ENCODE measurements at places on chromosomes 2 and 18.

- no peak for DNase-seq
Observed at GRCh38 chr2:170737821-170738220, 22.7 kb downstream of the SP5 start.

DNA sequence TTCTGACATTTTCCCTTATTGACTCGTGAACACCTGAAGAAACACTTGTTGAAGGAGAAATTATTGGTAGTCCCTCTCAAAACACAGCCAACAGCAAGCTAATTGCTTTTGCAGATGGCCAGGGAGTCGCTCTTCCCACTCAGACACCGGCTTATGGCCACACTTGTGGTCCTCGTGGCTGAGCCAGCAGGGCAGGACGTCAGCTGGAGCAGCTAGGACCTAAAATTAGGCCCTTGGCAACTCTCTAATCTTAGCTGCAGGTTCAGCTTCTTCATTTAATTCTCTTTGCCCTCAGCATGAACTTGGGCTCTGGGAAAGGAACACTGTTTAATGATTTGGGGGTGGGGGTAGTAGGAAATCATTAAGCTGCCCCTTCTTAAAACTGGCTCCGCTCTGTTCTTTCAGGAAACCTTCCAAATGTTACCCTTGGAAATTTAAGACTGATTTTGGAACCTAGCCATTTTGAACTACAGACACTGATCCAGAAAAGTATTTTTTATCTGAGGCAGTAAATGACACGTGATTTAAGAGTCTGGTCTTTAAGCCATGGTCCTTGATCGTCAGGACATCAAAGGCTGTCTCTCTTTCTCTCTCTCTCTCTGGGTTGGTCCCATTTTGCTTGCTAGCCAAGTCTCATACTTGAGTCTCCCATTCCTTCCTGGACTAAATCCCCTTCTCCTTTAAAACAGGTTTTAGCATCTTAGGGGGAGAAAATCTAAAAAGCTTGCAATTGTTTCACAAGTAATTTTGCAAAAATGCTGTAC, 77.5 kb downstream of the CDK15 start:
- DNase-seq: no peak

DNA sequence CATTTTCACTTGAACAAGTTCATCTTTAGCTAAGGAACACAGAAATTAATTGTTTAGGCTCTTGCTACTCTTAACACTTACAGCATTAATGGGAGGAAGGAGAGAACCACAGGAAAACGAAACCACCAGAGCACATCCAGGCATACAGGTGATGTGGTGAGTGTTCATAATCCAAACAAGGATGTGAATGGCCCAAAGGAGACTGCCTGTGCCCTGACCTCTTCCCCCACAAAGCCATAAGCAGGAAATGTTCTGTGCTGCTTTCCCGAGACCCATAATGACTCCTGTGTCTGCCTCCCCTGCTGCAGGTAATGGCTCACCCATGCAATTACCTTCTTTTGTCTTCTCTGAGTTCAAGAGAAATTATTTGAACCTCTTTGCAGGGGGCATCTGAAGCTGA, 295.9 kb upstream of the LINC00305 start:
- DNase-seq: no peak

DNA sequence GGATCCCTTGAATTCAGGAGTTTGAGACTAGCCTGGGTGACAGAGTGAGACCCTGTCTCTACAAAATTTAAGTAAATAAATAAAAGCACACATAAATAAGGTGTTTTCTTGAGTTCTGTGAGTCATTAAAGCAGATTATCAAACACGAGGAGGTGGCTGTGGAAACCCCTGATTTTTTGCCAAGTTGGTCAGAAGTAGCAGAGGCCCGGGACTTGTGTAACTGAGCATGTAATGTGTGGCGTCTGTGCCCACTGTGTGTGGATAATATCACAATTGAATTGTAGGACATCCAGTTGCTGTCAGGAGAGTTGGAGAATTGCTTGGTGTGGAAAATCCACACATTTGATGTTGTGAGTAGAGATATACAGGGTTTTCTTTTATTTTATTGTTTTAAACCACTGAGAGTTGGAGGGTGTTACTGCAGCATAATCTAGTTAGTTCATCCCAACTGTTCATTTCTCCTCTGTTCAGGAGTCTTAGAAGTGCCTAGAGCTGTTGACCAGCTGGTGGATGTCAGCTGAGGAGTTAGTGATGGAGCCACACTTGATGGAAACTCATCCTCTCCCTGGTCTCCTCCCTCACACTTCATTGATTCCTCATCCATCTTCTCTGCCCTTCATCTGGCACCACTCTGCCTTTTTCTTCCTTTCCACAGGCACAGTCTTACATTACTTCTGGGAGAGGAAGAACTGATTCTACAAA, 45.9 kb upstream of the RHOB start:
- DNase-seq: no peak

DNA sequence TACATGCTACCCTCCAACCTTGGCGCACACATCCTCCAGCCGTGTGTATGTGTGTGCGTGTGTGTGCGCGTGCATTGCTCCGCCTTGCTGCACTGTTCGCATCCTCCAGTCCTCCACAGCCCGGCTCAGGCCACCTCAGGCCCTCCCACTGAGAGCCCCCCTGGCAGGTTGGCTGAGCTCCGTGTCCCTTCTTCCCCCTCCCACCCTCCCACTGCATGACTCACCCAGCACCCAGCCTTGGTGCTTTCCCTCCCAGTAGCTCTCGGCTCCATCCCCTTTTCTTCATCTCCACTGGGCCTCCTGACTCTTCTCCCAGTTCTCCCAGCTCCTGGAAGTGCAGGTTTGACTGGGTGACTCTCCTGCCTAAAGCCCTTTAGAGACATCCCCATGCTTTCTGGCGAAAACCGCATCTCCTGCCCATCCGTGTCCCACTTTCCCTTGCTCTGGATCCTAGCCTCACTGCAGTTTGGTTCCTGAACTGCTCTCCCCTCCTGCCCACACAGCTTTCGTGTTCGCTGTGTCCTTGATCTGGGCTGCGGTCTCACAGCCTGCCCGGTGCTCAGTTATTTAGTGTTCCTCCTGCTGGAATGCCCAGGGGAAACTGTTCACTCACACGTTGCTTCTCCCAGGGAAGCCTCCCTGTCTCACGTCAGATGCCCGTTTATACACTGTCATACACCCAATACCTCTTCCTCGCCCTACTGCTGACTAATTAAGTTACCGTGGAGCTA, 4.9 kb downstream of the TMEM177 start:
- no peak for DNase-seq

GRCh38 chr2:218260742-218261422, at the start of gene GPBAR1:
Gene GPBAR1, plus strand, starts transcription at chr2:218261015. Its CDS starts 1,710 bp downstream, at chr2:218262725.
- no peak for DNase-seq

- no peak for DNase-seq
Observed at GRCh38 chr2:69353360-69353759, 33.7 kb downstream of the GFPT1 start.

Data from caudate nucleus (tissue), 63 donors.